ENCODE measurements at places on chromosomes 6 and 20.

DNA sequence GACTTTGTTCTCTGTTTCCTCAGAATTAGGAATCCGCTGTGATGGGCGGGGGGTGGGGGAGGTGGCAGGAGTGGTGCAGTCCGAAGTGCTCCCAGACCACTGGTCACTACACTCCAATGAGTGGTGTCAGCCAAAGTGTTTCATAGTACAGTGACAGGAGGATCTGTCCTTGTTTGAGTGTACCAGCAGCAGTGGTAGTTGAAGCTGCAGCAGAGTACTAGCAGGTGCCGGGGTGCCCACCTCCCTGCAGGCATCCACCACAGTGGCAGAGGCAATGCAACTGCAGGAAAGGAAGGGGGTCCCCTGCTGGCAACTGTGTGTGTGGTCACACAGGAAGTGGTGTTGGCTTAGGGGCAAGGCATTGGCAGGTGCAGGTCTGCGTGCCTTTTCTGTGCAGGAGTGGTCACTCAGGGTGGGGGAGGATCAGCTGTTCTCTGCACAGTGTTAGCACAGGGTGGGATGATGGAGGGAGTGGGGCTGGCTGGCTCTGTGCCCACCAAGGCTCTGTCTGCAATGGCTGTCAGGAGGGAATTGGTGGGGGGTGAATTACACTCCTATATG, 9.7 kb downstream of the HLA-DOB start:
- no peak for DNase-seq

DNA sequence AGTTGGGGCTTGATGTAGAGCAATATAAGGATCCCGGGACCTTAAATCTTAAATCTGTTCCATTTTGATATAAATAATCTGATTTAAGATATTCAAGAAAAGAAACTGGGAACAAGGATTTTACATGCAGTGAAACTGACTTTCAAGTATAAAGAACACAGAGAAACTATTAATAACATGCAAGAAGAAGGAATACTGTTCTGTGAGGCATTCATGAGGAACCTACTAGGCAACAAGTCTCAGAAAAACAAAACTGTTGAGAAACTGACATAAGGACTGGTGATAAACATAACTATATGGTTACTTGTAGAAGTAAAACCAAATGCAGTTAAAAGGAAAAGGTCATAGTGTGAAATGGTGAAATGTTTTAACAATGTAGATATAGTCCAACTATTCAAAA, 15.8 kb downstream of the HDDC2 start:
- no peak for DNase-seq

- DNase-seq, result no peak
Measured at GRCh38 chr6:33927616-33928015, 123.8 kb upstream of the MLN start.

- DNase-seq, result no peak
Measured at GRCh38 chr20:36887752-36888090, 11.8 kb downstream of the TLDC2 start.

GRCh38 chr6:145555084-145555483, 180.2 kb downstream of the EPM2A start:
- no peak for DNase-seq

DNA sequence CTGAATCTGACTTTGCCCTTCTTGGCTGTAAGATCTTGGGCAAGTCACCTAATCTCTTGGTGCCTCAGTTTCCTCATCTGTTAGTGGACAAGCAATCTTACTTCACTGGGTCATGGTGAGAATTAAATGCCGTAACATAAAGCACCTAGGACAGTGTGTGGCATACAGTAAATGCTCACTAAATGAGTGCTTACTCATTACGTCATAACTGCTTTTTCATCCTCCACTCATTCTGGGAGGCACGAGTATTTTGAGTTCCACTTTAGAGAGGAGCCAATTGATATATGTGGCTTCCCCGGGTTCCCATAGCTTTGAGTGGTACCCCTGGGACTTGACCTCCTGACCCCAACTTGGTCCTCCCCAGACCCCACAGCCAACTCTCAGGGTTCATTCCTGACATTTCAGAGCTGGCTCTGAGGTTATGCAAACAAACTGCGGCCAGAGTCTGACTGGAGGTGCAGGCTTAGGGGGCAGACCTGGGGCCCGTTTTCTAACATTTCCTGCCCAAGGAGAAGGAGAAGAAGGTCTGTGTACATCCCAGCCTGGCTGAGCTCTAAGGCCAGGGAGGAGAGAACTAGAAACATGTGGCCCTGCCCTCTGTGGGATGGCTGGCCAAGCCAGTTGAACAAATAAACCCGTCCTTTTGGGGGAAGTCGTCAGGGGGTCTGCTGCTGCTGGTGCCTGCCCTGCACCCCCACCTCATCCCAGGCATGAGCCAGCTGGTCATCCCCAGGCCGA, 5.8 kb downstream of the ANGPT4 start:
- DNase-seq, result no peak

DNA sequence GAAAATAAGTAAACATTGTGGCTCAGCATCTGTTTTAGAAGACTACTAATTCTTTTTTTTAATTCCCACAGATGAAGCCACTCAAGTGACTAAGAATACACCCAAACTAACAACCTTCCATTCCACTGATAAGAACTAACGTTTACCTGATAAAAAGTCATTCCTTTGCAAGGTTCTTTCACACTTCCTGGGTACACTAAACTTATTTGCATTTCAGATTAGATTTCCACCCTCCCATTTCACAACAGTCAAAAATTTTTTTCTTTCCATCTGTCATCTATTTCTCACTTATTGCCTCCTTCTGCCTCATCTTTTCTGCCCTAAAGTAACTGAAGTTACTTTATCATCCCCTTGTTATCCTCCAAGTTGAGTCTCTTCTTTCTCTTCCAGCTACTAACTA, 20.3 kb downstream of the MBOAT1 start:
- no peak for DNase-seq

- DNase-seq, result no peak
Measured at GRCh38 chr6:21731411-21732031, 138.0 kb downstream of the SOX4 start.

GRCh38 chr6:71388068-71388744, 99.6 kb downstream of the OGFRL1 start:
- DNase-seq, result no peak

GRCh38 chr20:23200914-23201313, 114.8 kb upstream of the CD93 start:
- DNase-seq, result no peak

DNA sequence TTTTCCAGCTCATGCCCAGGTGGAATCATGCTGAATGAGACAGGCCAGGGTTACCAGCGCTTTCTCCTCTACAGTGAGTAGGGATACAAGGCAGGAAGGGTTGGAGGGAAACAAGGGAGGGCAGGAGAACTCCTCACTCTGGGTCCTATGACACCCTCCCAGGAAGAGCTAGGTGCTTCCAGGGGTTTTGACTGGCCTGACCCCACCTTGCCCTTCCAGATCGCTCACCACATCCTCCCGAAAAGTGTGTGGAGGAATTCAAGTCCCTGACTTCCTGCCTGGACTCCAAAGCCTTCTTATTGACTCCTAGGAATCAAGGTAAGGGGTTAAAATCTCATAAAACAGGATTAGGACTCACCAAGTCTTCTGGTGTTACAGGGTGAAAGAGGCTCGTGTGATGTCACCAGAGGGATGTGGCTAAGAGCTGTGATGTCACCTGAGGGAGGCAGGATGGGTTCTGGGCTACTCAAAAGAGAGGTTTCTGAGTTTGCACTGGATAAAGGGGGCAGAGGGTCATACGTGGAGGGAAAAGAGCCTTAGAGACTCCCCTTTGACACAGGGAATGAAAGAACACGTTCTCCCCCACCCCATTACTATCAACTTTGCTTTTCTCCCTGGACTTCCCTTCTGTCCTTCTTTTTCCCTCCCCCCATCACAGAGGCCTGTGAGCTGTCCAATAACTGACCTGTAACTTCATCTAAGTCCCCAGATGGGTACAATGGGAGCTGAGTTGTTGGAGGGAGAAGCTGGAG, 1.9 kb downstream of the APOM start:
- DNase-seq, result no peak

DNA sequence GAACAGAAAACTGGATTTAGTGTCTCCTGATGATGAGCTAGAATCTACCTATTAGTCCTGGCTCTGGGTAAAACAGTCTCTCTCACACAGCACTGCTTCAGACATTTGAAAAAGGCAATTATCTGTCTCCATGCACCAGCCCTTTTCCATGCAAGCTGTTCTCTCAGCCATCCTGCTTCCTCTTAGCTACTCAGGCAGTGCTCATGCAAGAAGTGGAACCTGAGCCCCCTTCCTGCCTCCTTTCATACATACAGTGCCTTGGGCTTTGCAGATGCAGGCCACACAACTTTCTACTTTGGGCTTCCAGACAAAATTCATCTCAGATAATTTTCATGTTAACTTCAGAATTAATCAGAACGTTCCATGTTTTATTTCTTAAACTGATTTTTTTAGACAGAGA, 151.3 kb downstream of the RALGAPA2 start:
- DNase-seq, result no peak

- DNase-seq, result peak; percentile 54
Measured at GRCh38 chr20:59004763-59005522, 2.1 kb downstream of the CTSZ start.

- no peak for DNase-seq
Measured at GRCh38 chr6:5294392-5295211, 33.3 kb downstream of the FARS2 start.

- DNase-seq, result no peak
Measured at GRCh38 chr20:36312724-36313441, 6.7 kb downstream of the DLGAP4 start.

DNA sequence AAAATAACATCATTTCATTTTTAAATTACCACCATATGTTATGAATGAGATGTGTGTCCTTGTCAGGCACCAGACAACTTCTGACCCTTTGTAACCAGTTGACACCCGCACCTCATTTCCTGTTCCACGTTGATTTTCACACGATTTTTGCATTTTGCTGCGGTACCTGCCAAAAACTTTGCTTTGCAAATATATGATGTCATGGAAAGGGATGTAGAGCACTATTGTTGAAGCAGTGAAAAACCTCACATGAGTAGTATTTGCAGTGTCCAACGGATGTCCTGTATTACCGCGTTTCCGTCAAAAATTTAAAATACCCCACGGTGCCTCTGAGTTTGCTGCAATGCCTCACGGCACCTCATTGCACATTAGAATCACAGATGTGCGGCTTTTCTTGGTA, 115.6 kb downstream of the MTHFD1L start:
- no peak for DNase-seq

- DNase-seq, result no peak
Measured at GRCh38 chr20:50513169-50514034, 3.2 kb downstream of the PTPN1 start.

DNA sequence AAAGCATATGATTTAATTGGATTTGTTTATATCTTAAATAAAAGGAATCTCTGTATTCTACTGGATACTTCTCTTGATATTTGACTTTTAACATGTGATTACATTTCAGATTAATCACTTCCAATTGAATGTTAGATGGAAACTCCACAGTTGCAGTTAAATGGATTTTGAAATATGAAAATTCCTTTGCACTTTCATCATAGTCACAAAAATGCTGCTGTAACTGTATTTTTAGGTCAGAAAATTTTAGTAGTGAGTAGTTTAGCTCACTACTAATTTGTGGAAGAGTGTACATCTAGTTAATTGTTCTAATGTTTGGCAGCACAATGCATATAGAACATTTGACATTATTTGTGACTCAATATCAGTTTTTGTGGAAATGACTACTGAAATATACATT, 26.8 kb downstream of the PTCHD4 start:
- DNase-seq, result no peak

DNA sequence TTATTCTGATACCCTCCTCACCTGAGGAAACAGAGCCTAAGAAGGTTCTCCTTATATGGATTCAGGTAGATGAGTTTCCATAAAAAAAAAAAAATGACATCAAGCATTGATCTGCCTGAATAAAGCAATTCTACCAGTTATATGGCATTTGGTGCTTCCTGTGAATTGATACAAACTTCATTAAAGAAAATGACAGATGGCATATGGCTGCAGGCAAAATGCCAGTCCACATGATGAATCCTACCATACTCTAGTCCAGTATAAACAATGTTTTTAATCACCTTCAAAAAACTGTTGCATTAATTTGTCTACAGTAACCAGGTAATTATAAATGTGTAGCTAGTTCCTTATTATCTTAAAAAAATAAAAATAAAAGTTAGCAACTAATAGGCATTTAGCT, 559.2 kb upstream of the FLRT3 start:
- no peak for DNase-seq

- no peak for DNase-seq
Measured at GRCh38 chr6:83707829-83708545, 914 bp downstream of the SNAP91 start.

GRCh38 chr6:34970957-34971356, 81.9 kb downstream of the ANKS1A start:
- no peak for DNase-seq

DNA sequence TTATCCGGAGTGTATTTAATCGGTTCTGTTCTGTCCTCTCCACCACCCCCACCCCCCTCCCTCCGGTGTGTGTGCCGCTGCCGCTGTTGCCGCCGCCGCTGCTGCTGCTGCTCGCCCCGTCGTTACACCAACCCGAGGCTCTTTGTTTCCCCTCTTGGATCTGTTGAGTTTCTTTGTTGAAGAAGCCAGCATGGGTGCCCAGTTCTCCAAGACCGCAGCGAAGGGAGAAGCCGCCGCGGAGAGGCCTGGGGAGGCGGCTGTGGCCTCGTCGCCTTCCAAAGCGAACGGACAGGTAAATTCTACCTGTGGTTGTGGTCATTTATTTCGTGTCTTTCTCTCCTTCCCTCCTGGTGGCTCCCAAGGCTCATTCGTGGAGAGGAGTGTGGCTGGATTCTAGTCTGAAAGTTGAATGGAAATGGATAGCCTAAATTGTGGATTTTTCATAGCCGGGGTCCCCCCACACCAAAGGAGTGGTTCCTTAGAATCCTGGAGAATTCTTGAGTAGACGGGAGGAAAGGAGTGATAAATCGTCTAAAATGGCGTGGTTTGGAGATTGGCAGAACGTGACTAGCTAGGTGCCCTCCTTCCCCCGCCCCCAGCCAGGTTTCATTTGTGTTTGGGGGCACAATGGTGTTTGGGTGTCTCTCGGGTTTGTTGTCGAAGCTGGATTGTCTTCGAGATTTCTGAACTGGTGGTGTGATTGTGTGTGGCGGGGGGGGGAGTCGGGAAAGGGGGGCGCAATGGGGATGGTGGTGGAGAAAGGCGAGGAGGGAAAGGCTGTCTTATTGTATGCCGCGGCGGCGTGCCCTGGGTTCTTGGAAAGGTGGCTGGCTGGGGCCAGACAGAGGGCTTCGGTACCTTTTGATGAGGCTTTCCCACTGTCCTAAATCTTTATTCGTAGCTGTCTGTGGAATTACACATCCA, 673 bp downstream of the MARCKS start:
- DNase-seq, result peak; percentile 8

- no peak for DNase-seq
Measured at GRCh38 chr6:132063738-132064137, 112.6 kb upstream of the CCN2 start.

GRCh38 chr20:48728042-48728825, 99.6 kb downstream of the PREX1 start:
- no peak for DNase-seq

GRCh38 chr6:41657131-41658094, 19.1 kb downstream of the MDFI start:
- no peak for DNase-seq
